Activated T-cell treated with anti-CD3 and anti-CD28 coated beads, Interleukin-2, amount 50 U/mL, for 4 hours (primary cell): ENCODE measurements at places on chromosomes 11 and 22. TPM values are rescaled to one million over a fixed set of nuclear protein-coding genes. Genes with fewer than 3 reads are reported as not detected.

Gene PIK3C2A
- 23.9 TPM for total RNA-seq

- DNase-seq: peak; percentile 35
Observed at GRCh38 chr11:73376803-73377629, 817 bp downstream of the RELT start.

DNA sequence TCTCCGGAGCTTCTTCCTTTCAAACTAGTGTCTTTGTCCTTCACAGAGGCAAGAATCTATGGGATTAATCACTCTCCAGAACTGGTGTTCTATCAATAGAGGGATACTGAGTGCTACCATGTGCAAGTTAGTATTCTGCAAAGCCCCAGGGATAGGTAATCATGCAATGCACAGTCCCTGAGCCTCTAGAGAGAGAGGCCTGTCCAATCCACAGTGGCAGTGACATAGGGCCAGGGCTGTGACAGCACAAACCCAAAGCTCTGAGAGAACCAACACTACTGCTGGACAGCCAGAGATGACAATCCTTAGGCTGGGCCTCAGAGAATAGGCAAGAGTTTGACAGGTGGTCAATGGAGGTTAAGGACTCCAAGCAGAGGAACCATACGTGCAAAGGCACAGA lies 66.8 kb upstream of the USP47 start:
- DNase-seq: no peak

Gene SLN
- total RNA-seq: not detected

DNA sequence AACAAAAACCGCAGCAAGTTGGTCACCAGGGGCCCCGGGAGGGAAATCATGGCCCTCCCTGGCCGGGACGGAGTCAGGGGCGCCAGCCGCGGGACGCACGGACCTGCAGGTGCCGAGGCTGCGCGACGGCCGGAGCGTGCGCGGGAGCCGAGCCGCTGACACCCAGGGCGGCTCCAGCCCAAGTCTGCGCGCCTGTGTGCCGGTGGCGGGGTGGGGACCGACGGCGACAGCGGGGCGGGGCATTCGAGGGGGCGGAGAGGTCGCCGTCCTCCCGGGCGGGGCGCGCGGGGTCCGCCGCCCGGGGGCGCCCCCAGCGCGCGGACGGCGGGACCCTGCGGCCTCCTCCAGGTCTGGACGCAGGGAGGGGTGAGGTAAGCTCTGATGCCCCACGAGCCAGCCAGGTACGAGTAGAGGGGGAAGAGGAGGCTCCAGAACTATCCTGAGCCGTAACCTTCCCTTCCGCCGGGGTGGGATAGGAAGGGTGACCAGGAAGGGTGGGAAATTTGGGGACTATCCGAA lies at the start of gene ESAM:
Gene ESAM (minus strand): TSS at position 186 of the 519 bp plus-strand sequence. CDS start 136 bp downstream, at position 50.
- DNase-seq: peak; percentile 63

Gene TENM4
- 0.30 TPM for total RNA-seq

Gene LYVE1
- not detected for total RNA-seq

Gene SAA4
- total RNA-seq: not detected

DNA sequence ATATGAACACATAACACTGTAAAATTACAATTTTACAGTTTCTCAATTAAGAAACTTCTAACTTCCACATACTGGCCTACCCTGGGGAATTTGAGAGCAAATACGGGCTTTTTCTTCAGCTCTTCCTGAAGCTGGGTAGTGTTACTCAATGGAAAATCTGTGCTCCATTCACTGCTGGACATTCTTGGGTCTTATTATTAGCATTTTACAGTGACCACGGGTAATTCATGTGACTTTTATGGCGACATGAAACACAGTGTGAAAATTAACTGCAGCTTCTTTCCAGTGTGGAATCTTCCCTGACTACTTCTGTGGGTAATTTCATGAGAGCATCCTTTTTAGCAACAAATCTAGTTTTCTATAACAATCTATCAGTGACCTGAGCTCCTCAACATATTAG lies 423.7 kb upstream of the ANO5 start:
- DNase-seq: no peak

DNA sequence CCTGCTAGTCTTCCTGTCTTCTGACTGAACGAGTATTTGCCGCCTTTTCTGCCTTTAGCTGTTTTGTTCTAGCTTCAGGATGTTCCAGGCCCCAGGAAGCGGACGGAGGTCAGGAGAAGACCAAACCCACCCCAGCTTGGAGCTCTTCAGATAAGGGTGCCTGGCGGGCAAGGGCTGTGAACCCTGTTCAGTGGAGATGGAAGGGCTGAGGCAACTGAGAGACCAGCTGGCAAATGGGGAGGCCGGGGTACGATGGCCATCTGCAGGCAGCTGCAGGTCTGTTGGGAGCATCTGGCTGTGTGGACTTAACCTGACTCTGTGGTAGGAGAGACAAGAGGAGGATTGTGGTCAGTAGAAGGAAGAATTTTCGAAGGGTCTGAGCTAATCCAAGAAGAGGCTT lies 95.6 kb downstream of the CHST1 start:
- DNase-seq: no peak
